ENCODE measurements at places on chromosomes 1 and 21.

GRCh38 chr1:59697150-59697800 is 117.5 kb upstream of the HOOK1 start:
- DNase-seq = no peak

DNA sequence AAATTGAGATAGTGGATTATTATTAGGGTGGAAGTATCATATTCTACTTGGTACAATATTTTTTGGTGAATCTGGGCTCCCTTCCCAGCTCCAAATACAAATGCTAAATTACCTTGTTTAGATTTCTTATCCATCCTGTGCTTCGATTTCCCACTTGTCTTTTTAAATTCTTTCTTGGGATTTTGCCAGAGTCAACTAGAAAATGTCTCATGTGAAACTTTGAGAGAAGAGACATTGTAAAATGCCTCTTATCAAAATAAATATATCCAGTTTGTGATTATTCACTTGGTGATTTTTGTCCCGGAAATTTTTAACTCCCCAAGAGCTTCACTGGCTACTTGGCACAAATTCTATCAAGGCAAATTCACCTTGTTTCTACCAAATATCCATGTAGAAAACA is 202.0 kb downstream of the FMN2 start:
- no peak for DNase-seq

- no peak for DNase-seq
Measured at GRCh38 chr1:62428351-62428750, 8.5 kb upstream of the USP1 start.

DNA sequence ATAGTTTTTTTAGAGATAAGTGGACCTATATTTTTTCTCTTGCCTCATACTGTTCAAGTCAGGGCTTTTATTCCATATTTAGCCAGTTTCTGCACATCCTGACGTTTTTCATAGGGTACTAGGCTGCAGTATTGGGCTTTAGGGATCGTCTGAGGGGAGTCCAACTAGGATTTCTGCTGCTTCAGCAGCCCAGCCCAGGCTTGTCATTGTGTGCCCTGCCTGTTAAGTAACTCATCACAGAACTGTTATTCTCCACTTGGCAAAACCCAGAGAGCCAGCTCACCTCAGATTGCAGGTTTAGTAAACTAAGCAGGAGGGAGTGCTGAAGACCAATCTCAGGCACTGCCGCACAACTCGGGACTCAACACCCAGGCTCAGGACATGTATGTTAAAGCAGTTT is 2.8 kb downstream of the GALNT2 start:
- no peak for DNase-seq

- DNase-seq = no peak
Measured at GRCh38 chr1:212301580-212301979, 16.4 kb downstream of the PPP2R5A start.

GRCh38 chr1:36419569-36419968 is 21.9 kb upstream of the LSM10 start:
- DNase-seq = no peak

DNA sequence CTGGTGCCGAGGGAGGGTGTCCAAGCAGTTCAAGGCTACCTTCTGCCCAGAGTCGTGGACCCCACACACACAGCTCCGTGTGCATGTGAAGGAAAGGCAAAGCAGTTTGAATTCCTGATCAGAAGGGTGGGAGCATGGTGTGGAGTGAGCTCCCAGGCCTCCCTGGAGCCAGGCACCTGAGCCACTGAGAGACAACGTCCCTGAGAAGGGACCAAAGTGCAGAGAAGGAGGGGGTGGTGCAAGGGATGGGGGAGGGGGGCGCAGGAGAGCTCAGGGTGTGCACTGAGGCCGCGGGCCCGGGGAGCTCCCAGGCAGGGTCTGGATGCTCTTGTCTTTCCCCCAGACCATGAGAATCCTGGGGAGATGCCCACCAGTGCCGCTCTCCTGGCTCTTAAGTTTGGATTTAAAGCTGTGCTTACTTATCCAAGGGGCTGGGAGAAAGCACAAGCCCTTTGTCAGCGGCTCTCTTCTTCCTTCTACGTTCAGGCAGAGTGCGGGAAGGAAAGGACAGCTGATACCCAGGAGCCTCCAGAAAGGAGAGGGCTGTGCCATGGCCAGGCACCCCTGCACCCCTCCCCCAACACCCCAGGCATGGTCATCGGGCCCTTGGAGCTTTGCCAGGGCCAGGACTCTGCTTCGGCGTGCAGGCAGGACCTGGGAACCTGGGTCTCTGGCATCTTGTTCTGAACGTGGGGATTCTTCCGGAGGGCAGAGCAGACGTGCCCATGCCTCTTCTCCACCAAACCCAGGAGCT is 24.1 kb downstream of the ACTA1 start:
- no peak for DNase-seq

DNA sequence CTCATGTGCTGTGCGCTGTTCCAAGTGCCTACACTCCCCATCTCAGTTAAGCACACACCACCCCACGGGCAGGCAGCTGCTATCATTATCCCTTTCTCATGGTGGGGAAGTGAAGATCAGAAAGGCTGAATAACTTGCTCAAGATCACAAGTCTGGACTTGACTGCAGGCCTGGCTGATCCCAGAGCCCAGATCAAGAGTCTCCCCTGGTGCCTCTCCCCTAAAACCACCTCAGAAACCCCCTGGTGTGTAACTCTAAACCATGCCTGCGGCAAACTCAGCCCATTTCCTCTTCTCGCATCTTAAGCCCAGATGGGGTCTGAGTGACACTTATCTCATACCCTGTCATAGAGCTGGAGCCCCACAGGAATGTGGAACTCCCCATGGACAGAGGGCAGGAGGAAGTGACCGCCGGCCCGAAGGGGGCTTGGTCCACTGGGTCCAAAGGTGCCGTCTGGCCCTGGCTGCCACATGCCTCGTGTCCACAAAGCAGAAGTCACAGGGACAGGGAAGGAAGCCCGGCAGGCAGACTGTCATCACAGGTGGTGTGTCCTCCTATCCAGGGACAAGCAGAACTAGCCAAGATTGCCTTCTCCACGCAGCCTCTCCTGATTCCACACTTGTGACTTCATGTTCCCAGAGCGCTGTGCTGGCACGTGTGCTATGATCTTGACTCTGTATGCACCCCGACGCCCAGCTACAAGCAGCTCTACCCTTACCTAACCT is 92.1 kb downstream of the SYF2 start:
- DNase-seq = no peak

DNA sequence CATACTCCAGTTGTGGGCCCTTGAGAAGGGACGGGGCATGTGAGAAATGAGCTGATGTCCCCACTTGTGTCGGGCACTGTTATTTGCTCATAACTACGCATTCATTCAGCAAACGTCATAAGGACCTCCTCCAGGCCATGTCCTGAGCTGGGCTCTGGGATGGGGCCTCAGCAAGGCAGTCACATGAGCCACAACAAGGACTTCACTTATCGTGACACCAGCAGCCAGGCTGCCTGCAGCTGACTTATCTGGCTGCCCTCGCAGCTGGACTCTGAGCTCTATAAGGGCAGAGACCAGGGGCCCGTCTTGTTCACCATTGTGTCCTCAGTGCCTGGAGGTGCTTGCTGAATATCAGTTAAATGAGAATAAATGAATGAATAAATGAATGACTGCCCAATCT is 37.5 kb upstream of the GRIK3 start:
- no peak for DNase-seq

GRCh38 chr21:31668651-31669491 is 9.4 kb downstream of the SOD1 start:
- no peak for DNase-seq

GRCh38 chr1:90359994-90360393 is 357.1 kb downstream of the BARHL2 start:
- no peak for DNase-seq

GRCh38 chr21:39057121-39057520 is 126.1 kb downstream of the PSMG1 start:
- DNase-seq = no peak

DNA sequence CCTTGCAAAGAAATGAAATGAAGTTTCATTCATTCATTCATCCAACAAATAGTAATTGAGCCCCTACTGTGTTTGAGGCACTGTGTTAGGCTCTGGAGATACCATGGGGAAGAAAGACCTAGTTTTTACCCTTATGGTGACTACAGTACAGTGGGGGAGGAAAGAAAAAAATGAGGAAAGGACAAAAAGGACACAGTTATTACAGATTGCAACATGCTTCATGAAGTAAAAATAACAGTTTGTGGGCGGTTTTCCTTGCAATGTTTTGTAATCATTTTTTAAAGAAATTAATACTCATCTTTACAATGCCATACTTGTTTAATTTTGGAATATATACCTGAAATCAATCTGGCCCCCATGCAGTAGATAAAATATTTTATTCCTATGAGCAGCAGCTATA is 120.3 kb downstream of the TM2D1 start:
- DNase-seq = no peak

GRCh38 chr1:174726167-174726879 is 273.4 kb upstream of the CACYBP start:
- DNase-seq = no peak

- no peak for DNase-seq
Measured at GRCh38 chr21:45511661-45512431, 30.4 kb downstream of the SLC19A1 start.

DNA sequence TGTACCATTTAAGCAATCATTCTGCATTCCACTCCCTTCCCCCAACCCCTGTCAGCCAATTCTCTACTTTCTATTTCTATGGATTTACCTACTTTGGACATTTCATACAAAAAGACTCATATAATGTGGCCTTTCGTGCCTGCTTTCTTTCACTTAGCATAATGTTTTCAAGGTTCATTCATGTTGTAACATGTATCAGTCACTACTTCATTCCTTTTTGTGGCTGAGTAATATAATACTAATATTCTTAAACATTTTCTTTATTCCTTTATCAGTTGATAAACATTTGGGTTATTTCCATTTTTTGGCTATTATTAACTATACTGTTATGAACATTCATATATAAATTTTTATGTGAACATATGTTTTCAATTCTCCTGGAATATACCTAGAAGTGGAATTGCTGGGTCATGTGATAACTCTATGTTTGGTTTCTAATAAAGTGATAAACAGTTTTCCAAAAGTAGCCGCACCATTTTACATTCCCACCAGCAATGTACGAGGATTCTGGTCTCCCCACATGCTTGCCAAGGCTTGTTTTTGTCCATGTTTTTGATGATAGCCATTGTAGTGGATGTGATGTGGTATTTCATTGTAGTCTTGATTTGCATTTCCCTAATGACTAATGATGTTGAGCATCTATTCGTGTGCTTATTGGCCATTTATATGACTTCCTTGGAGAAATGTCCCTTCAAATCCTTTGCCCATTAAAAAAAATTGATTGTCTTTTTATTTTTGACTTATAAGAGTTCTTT is 61.9 kb upstream of the GNG12 start:
- DNase-seq = no peak

DNA sequence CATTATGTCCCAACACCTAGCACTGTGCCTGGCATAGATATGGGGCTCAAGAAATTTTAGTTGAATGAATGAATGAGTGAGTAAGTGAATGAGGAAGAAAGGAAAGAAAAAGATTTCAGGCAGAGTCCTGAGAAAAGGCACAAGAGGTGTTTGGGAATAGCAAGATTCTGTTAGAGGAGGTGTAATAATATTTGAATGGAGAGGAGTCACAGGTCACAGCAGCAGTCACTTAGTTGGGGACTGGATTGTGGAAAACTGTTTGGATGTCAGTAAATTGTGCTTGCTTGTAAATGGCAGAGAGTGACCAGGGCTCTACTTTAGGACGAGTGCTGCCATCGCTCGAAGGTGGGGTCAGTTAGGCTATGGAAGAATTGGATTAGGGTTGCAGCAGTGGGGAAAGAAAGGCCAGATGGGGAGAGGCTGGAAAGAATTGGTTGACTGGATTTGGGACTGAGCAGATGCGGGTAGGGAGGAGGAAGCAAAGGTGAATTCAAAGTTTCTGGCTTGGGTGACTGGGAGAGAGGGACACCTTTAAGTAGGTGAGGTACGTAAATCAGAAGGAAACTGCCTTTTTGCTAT is 9.3 kb downstream of the CDC14A start:
- DNase-seq = no peak

- no peak for DNase-seq
Measured at GRCh38 chr1:76562292-76562691, 305.0 kb upstream of the ST6GALNAC5 start.

DNA sequence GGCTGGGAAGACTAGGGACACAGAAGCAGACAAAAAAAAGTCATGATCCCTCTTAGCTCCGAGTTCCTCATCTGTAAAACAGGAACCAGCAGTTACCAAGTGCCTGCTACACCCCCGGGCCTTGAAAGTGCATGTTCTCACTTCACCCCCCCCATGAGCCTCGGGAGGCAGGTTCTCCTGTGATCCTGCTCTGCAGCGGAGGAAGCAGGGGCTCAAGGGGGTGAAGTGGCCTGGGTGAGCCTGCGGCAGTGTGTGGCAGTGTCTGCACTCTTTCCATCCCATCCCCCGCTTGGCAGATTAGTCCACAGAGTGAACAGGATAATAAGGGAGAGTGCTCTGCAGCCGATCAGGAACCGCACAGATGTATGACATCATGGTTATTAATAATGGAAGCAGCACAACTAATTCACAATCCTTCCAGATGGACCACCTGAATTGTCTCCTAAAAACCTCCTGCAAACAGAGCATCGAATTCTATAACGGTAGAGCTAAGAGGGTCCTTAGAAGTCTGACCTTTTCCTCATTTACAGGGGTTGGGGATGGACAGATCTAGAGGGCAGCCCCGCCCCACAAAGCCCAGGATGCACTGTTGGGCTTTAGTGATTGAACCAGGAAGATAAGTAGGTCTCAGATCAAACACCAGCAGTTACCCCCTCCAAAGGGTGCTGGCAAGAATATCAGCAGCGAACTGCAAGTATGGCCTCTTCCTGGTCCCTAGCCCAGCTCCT is 174.1 kb upstream of the EDN2 start:
- no peak for DNase-seq

GRCh38 chr1:99644279-99645004 is 1.5 kb upstream of the PALMD start:
- no peak for DNase-seq

DNA sequence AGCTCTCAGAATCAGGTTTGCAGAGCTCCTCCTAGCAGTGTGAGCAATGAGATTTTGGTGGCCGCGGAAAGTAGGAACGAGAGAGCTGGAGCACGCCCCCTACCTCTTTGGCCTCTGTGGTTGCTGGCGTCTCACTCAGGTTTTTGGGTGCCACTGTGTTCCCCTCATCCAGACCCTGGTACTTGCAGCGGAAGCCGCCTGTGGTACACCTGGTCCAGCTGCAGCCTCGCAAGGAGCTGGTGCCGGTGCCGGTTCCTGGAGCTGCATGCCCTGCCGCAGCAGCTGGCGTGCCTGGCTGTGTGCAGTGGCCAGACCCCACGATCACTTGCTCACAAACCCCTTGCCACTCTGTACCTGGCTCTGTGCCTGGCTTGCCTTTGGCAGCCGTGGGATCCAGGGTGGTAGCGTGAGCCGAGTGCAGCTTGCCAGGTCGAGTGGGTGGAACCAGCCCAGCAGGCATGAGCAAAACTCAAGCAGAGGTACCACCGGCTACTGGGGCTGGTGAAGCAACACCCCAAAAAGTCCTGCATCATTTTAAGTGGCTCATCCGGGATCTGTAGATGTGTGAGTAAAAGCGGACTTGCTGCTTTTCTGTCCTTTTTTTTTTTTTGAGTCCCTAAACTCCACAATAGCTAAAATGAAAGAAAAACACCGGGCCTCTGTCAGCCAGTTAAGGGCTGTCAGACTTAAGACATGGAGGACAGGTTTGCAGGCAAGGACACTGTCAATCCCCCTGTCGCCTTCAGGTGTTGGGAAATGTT is 844.9 kb downstream of the KCNT2 start:
- no peak for DNase-seq
